Activated T-helper 1 cell treated with anti-CD3 and anti-CD28 coated beads, Interleukin-12 subunit alpha, Interleukin-12 subunit beta, Interleukin-2, Interleukin-4 antibody, amounts not matched to agents 30 ng/mL and 10 ng/mL and 1 ng/mL, durations not matched to agents 14 hours and 24 hours and 36 hours (primary cell): ENCODE measurements at places on chromosomes 1 and 21. TPM values are rescaled to one million over a fixed set of nuclear protein-coding genes. Genes with fewer than 3 reads are reported as not detected.

DNA sequence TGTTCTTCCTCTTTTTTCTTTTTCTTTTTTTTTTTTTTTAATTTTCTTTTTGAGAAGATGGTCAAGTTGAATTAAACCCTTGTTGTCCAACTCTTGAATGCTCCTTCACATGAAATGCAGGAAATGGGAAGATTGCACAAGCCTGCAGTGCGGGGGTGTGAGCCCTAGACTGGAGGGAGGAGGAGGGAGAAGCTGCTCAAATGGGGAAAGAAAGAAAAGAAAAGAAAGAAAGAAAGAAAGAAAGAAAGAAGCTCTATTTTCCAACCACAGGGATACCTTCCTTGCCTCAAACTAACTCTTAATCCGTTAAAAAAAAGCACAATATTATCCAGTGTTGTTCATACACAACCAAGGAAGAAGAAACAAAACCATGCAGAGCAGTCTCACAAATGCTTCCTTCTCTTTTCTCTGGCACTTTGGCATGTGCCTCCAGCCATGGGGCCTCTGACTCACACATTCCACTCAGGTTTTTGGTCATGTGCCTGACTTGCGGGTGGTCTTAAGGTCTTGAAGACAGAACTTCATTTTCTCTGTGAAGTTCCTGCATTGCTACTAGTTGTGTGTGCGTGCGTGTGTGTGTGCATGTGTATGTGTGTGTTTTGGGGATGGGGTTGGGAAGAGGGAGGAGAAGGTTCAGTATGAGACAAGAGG is 276.1 kb downstream of the RPS6KC1 start:
- no peak for DNase-seq

DNA sequence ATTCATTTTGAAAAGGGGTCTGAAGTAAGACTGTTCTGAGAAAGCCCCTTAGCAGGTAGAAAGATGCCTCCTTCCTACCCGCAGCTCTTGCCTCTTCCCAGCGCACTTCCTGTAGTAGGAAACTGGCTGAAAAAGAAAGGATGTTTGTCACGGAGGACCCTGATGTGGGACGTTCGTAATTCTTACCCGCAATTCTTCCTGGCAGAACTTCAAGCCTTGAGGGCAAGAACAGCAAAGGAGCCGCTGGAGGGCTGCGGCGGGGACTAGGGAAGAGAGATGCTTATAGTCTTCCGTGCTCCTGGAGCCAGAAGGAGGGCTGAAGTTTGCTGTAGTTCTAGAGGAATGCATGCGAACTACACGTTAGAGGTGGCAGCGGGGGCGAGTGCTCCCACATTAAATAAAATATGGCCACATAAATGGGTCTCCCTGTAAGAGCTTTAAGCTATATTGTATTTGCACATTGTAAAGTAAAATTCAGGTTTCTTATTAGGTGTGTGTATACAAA is 6.3 kb downstream of the C1orf53 start:
- no peak for DNase-seq

GRCh38 chr1:41404308-41404761 is 43.1 kb downstream of the FOXO6 start:
- no peak for DNase-seq

DNA sequence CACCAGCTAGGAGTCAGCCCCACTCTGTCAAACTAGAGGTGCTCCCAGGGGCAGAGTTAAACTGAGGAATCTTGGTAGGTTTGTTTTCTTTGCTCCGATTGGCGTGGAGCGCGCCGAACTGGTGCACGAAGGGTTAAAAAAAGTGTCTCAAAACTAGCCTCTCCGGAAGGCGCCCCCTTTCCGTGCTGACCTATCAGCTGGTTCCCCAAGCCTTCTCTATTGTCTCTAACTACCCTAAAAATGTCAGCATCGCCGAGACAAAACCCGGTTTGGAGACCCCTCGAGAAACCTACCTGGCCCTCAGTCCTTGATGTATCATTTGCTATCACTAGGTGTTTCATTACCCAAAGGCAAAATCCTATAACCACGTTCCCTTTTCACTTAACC is 2.2 kb downstream of the TGFB2 start:
- no peak for DNase-seq

GRCh38 chr1:6909401-6909800 is 124.1 kb downstream of the CAMTA1 start:
- no peak for DNase-seq

DNA sequence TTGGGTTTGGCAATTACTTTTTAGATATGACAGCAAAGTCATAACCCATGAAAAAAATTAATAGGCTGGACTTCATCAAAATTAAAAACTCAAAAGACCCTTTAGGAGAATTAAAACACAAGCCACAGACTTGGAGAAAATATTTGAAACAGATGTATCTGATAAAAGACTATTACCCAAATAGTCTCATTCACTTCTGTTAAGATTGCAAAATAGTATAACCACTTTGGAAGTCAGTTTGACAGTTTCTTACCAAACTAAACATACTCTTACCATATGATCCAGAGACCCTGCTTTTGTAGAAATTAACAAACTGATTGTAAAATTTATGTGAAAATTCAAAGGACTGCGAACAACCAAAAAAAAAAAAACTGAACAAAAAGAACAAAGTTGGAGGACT is 32.5 kb upstream of the SLC44A3 start:
- no peak for DNase-seq

DNA sequence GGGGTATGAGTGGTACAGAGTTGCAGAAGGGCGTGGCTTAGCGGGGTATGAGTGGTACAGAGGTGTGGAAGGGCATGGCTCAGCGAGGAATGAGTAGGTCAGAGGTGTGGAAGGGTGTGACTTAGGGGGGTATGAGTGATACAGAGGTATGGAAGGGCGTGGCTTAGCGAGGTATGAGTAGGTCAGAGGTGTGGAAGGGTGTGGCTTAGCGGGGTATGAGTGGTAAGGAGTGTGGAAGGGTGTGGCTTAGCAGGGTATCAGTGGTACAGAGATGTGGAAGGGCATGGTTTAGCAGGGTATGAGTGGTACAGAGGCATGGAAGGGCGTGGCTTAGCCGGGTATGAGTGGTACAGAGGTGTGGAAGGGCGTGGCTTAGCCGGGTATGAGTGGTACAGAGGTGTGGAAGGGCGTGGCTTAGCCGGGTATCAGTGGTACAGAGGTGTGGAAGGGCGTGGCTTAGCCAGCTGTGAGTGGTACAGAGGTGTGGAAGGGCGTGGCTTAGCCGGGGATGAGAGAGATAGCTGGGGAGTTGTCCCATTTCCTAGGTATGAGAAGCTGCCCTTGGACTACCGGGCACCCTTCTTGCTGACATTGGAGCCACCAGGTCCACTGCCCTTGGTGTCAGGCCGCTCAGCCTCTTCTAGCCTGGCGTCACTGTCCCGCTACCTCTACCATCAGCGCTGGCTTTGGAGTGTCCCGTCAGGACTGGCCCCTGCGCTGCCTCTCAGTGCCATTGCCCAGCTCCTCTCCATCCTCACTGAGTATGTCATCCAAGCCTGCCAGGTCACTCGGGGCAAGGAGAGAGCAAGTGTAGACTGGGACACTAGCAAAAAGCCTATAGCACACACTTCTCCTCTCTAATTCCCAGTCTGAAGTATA is 29.8 kb downstream of the HYI start:
- no peak for DNase-seq

GRCh38 chr1:243416495-243416894 is 160.7 kb downstream of the SDCCAG8 start:
- no peak for DNase-seq

The TOR3A gene
- 41.3 and 44.1 TPM in 2 replicates for total RNA-seq

The SPRR1B gene
- total RNA-seq: not detected in 2 replicates

The RPRD2 gene
- total RNA-seq: 24.4 and 24.7 TPM in 2 replicates

The SPRR2F gene
- not detected in 2 replicates for total RNA-seq
